Omental fat pad (tissue), 4 donors: ENCODE measurements at places on chromosomes 6 and 20.

- no peak for DNase-seq
Measured at GRCh38 chr6:136969433-136969832, 47.3 kb downstream of the SLC35D3 start.

GRCh38 chr6:114404339-114404955 lies 61.6 kb upstream of the HS3ST5 start:
- no peak for DNase-seq

GRCh38 chr20:1568163-1568490 lies 10.6 kb upstream of the SIRPD start:
- DNase-seq, result no peak

GRCh38 chr6:145020114-145020513 lies 715.2 kb downstream of the EPM2A start:
- no peak for DNase-seq

- DNase-seq, result no peak
Measured at GRCh38 chr6:139653111-139653510, 278.7 kb upstream of the CITED2 start.

- no peak for DNase-seq
Measured at GRCh38 chr6:82068721-82069120, 178.8 kb downstream of the IBTK start.

GRCh38 chr20:22815603-22816315 lies 219.4 kb upstream of the SSTR4 start:
- DNase-seq, result no peak

DNA sequence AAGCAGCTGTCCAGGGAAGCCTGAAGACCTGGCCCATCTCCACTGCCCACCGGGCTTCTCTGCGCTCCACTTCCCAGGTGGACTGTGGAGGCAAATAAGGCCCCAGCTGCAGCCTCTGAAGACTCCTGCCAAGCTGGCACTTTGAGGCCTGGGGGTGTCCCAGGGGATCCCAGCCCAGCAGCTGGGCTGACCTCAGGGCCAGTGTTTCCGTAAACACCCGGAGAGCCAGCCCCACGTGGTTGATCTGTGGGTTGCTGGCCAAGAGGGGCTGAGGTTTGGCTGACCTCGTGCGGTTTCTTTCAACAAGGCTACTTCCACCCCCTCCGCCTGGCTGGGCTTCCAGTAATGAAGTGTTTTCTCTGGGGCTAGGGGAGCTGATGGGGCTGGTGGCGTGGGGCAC lies 12.4 kb upstream of the CCN5 start:
- DNase-seq, result no peak

GRCh38 chr20:32621891-32622584 lies 36.9 kb upstream of the NOL4L start:
- DNase-seq, result no peak

GRCh38 chr6:107539849-107540464 lies 50.0 kb downstream of the SOBP start:
- DNase-seq, result no peak

DNA sequence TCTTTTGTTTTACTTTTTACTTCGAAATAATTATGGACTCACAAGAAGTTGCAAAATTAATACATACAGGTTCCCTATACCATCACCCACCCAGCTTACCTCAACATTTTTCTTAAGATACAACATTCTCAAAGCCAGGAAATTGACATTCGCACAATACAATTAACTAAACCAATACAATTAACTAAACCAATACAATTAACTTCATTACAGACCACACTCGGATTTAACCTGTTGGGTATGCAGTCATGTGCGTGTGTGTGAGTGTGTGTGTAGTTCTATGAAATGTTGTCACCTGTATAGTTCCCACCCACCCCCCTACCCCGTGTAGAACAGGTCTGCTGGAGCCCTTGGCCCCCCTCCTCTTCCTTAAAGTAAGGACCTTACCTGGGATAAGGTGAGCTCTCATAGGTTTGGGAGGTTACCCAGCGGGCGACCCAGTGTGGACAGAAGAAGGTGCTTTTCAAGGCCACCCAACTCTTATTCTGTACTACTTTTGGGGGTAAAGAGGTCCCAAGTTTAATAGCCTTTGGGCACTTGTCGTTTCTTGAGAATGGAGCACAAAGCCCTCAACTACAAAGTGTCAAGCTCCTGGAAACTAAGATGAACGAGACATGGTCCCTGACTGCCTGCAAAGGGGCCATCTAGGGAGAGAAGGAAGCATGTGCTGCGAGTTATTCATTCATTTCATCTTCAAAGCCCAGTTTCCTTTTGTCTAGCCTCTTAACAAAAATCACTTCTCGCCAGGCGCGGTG lies 544 bp upstream of the STK38 start:
- no peak for DNase-seq

DNA sequence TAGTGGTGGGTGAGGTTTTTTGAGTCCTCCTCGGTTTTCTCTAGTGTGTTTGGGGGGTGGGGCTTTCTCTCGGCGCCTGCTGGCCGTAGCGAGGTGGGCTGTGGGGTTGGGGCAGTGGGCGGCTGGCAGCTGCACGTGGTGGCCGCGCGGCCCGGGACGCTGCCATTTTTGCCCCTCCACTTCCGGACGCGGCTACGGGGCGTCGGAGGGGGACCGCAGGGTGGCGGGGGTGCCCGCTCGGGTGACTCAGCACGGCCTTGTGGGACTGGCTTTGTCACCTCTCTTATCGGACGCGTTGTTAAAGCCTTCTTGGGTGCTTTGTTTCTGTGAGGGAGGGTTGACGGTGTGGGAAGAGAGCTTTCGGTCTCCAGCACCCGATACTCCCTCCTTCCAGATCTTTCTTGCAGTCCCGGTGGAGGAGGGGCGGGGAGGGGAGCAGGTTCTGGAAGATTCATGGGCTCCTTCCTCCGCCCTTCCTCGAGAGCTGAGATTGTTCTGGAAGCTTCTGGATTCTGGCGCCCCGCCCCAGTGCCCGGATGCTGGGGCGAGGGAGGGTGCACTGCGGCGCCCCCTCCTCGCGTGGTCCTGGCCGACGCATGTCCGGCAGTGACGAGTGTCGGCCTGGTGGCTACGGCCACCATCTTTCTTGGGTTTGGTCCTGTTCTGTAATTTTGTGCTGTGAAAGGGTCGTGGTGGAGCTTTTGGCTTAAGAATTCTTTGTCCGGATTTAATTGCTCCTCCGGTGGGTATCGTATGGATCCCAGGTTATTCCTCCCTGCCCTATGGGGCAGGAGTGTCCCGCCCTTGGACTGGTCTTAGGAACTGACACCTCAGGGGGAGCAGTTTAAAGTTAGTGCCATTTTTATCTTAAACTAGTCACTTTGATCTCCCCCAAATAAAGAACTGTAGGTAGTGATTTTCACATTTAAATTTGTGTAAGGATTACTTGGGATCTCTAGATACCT lies 719 bp downstream of the HSP90AB1 start:
- peak; percentile 62 for DNase-seq

DNA sequence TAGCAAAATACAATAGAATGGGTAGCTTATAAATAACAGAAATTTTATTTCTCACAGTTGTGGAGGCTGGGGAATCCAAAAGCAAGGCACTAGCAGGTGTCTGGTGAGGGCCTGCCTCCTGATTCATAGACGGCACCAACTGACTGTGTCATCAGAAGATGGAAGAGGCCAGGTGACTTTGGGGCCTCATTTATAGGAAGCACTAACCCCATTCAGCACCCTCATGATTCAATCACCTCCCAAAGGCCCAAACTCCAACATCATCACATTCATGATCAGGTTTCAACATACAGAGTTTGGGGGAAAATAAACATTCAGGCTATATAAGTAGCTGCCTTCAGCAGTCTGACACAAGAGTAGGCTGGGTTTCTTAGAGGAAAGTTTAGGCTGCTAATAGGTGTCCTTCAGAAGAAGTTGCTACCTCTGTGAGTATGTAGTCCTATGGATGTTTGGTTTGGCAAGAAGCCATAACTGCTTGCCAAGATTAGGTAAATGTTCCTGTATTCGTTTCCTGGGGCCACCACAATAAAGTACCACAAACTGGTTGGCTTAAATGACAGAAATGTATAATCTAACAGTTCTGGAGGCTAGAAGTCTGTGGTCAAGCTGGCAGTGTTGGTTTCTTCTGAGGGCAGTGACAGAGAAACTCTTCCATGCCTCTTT lies 48.8 kb downstream of the NT5E start:
- no peak for DNase-seq

GRCh38 chr6:108831104-108831503 lies 17.1 kb upstream of the ARMC2 start:
- no peak for DNase-seq

DNA sequence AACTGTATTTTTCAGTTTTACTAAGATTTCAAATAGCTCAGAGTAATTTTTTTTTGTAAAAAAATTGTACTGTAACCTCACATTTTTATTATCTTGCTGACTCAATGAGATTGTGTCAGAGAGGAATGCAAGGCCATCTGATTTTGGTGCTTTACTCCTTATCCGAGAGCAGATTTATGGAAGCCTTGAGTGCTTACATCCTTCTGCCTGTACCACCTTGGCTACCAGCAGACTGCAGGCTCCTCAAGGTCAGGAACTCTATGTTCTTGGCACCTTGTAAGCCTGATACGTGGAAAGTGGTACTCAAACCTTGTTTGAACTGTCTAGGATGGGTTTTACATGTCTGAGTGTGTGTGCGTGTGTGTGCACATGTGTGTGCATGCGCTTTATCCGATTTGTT lies 80.1 kb upstream of the MLIP start:
- no peak for DNase-seq

DNA sequence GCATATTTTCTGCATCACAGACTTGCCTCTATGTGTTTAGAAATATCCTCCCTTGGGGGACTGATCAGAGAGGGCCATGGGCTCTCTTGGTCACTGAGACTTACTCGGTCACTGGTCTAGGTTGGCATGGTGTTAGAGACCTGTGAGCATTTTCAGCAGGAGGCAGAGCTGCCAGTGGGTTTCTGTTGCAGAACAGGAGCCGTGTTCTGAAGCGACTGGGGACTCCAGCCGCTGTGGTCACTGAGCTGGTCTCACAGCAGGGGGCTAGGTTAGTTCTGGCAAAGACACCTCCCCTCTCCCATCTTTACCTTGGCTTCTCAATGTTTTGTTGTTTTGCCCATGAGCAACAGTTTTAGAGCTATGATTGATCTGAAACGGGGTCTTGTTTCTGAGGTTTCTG lies 8.7 kb downstream of the TMEM181 start:
- no peak for DNase-seq

GRCh38 chr6:91786474-91787184 lies 1199.8 kb upstream of the MAP3K7 start:
- no peak for DNase-seq

DNA sequence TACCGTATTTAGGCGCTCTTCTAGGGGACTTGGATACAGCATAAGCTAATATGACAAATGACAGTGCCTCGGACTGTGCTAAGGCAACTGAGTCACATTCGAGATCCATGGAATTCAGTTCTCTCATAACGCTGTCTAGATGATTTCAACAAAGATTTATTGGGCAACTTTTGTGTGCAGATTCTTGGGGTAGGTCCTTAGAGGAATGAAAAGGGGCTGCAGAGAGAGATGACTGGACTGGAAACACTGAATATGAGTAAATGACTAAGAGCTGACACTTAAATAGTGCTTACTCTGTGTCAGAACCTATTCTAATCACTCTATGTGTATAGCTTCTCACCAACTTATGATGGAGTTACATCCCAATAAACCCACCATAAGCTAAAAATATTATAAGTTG lies 36.4 kb upstream of the MARCKS start:
- DNase-seq, result no peak

DNA sequence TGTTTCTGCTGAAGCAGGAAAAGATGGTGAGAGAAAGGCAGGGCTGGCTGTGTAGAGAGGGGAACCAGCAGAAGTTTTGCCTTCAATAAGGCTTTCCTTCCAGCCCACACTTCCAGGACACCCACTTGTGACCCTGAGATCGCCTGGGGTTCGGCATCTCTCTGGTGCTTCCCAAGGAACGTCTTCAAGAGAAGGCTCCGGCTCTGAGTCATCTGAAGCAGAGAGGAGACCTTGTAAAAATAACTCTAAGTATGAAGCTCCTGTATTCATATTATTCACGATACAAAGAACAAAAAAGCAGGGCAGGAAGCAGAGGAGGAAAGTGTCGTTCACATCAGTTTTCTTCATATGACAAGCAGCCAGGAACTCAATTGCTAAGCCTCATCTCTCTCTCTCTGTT lies 95.4 kb upstream of the MRPS10 start:
- DNase-seq, result no peak

- no peak for DNase-seq
Measured at GRCh38 chr6:13988908-13989307, 64.2 kb downstream of the RNF182 start.

- DNase-seq, result no peak
Measured at GRCh38 chr20:38722683-38723016, 1.6 kb upstream of the SLC32A1 start.

GRCh38 chr20:21324126-21324525 lies 21.0 kb downstream of the XRN2 start:
- DNase-seq, result no peak
